Fibroblast of lung (primary cell): ENCODE measurements at places on chromosomes 6 and 20. TPM values are rescaled to one million over a fixed set of nuclear protein-coding genes. Genes with fewer than 3 reads are reported as not detected.

DNA sequence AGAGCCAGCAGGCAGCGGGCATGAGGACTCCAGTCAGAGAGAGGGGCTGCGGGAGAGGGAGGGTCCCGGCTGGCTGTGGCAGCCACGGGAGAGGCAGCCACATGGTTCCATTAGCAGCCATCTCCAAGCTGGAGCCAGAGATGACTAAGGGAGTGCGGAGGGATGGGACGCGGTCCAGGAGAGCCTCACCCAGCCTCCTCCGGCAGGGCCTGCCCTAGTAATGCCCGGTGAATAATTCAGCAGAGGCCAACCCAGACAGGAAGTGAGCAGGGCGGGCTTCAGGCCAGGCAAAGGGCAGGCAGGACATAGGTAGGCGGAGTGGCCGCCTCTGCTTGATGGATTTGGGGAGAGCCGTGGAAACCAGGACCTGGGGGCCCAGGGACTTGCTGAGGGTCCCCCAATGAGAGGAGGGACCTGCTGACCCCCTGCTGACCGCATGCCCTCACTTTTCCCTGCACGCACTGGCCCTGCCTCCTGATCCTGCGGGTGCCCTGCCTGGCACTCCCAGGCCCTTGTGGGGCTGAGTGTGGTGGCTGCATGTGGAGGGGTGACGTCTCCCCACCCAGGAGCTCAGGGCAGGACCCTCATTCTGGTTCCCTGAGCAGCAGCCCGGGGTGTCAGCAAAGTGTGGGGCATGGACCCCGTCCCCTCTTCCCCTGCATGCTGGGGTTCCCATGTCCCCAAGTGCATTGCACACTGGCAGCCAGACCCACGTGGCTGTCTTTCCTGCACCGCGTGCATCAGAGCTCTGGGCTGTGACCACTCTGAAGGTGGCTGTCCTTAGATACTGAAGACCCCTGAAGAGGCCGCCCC lies 51.8 kb upstream of the SLCO4A1 start:
- peak; percentile 69 for DNase-seq

Gene OR12D3
- not detected in 2 replicates for total RNA-seq

Gene OPN5
- total RNA-seq, result not detected in 2 replicates

Gene SYS1
- 20.0 and 20.5 TPM in 2 replicates for total RNA-seq

Gene HDGFL1
- not detected in 2 replicates for total RNA-seq

DNA sequence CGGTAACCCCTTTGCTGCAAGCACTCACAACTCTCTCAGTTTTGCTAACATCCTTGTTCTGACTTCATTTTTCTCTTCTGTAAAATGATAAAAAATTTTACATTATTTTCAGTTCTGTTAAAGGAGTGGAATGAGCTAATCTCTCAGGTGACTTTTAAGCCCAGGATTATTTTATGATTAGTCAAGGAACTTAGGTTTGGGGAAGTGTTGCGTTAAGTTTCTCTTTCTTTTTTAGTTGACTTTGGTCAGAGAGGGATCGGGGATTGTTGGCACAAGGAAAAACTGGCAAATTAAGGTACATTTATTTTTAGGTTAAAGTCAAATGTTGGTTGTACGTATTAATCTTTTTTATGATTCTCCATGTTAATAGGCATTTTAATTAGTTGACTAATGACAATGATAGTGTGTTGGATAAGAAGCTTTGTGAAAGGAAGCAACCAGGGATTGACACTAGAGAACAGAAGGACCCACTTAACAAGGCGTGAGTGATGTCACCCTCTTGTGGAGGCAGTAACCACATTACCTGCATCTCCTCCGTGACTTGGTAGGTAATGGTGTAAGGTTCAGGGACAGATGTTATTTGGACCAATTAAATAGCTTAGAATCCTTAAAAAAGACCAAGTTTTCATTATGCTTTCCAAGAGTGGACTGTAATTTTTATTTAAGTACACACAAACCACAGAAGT lies 31.6 kb downstream of the CD83 start:
- DNase-seq, result no peak

DNA sequence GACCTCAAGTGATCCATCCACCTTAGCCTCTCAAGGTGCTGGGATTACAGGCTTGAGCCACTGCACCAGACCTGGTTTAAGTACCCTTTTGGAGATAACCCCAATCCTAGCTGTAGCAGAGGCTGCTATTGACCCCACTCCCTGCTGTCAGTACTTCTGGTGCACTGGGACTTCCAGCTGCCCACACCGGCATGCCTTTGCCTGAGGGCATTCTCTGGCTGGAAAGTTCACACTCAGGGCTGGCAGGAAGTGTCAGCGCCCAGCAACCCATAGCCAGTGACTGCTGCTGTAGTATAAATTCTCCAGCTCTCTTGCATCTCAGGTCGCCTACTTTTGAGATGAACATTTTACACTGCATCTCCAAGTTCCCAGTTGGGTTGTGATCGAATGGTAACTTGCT lies 75.3 kb downstream of the UTRN start:
- DNase-seq, result no peak

Gene GTSF1L
- not detected in 2 replicates for total RNA-seq
